ENCODE measurements at places on chromosomes 13 and 19.

DNA sequence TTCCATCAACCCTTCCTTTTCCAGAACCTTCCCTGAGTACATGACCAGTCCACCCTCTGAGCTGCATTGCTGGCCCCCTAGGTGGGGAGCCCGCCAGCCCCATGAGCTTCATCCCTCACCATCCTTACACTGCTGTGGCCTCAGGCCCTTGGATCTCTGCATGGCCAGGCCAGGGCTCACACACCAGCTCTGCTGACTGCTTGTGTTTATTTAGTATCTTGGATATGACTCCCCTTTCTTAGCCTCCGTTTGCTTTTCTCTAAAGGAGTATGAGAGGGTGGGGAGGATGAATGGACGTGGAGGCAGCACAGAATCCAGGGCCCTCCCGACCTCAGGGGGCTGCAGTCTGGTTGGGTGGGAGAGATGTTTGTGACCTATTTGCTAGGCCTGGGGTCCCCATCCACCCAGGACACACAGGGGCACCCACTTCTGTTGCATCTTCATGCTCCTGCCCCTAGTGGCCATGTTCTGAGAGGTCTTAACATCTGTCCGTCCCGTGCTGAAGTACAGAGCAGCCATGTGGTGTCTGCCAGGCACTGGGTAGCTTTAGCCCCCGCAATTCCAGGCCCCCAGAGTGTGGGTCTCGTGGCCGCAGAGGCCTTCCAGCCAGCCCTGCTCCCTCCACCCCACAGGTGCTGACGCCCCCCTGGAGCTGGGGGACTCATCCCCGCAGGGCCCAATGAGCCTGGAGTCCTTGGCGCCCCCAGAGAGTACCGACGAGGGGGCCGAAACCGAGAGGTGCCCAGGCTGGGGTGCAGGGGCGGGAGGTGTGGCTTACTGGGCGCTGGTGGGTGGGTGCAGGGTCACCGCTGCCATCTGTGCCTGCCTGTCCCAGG is 13.0 kb downstream of the ARHGEF1 start:
- DNase-seq: no peak

DNA sequence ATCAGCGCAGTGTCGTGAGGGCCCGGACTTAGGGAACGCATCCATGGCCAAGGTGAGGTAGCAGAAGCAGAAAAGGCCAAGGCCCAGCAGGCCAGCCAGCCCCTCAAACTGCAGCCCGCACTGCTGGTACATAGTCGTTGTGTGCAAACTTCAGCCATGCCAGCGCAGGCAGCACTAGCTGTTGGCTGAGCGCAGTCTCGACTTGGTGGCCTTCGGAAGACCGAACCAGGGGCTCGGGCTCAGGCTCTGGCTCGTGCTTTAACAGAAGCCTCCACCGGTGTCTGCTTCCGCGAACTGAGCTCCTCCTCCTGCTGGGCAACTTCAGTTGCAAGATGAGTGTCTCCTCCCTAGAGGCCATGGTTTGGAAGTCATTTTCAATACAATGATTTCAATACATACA is 157.5 kb downstream of the DNAJC15 start:
- DNase-seq: no peak

DNA sequence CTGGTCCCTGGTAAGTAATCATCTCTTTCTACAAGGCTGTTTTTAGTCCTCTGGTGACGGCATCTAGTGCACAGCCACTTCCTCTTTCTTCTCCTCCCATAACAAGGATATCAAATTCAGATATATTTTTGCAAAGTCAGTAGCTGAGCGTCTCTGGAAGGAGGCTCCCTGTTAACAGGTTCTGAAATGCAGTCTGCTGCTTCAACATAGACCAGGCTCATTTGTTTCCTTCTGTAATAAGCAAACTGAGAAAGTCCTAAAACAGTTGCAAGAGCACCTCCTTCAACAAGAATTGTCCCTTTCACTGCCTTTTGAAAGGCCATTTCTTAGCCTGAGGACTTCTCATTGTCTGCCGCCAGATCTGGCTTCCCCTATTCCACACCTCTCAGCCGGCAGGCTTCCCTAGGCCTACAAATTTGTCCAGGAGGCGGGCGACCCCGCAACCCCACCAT is 7.4 kb upstream of the ZSCAN5A start:
- no peak for DNase-seq

- no peak for DNase-seq
Measured at GRCh38 chr19:54030895-54031586, 32.7 kb downstream of the VSTM1 start.

- no peak for DNase-seq
Measured at GRCh38 chr19:28847468-28847867, 365.5 kb downstream of the UQCRFS1 start.

DNA sequence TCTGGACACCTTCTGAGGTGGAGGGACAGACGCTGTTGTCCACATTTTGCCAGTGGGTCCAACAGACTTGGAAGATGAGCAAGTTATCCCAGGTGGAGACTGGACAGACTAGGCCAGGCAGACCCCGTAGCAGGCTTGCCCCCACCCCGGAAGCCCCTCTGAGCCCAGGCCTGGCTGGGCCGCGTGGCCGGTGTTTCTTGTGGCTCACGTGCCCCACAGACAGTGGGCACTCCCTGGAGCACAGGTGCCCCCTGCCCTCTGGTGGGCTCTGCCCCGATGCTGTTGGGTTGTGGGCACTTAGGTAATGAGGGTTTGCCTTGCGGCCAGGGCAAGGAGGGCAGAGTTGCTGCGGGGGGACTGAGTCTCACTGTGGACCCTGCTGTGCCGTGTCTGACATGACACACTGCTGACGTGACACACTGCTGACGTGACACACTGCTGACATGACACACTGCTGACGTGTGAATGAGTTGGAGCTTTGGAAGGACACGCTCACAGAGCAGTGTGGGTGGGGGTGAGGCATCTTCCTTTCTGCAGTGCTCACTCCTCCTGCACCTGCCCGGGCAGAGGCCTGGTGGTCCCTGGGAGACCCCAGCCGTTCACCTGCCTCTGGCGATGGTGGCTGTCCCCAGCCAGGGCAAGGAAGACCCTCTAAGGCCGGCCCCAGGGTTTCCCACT is 25.1 kb downstream of the DOT1L start:
- peak; percentile 36 for DNase-seq

GRCh38 chr13:86579662-86580061 is 780.4 kb upstream of the SLITRK6 start:
- DNase-seq: no peak

DNA sequence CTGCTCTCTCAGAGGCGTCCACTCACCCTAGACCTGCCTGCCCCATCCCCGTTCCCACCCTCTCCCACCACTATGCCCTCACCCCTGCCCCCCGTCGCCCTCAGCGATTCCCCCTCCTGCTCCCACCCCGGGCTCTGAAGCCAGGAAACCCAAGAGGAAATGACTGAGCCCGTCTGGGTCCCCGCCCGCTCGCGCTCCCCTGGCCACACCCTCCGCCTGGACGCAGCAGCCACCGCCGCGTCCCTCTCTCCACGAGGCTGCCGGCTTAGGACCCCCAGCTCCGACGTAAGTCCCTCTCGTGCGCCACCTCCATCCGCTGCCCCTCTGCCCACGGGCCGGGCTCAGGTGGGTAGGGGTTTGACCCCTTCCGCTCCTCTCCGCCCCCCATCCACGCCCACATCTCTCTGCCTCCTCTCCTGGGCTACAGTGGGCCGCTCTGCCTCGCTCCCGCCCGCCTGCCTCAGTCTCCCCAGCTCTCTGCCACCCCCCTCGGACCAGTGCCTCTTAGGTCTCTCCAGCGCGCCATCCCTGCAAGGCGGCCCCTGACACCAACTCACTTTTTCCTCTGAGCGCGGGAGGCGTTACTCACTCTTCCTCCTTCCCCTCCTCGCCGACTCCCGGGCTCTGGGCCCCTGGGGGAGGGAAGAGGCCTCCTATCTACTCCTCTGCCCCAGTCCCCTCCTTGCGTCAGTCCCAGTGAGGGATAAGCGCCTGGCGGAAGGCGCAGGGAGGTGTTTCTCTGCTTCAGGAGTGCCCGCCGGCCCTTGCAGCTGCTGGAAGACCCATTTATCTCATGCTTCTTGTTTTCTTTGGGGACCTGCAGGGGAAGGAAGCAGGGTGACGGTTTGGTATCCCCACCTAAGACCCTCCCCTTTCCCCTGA is at the start of gene FXYD5:
FXYD5 (plus strand) TSS at position 211 of the 882 bp plus-strand sequence. CDS start 816 bp downstream, outside the sequence.
- DNase-seq: peak; percentile 89

DNA sequence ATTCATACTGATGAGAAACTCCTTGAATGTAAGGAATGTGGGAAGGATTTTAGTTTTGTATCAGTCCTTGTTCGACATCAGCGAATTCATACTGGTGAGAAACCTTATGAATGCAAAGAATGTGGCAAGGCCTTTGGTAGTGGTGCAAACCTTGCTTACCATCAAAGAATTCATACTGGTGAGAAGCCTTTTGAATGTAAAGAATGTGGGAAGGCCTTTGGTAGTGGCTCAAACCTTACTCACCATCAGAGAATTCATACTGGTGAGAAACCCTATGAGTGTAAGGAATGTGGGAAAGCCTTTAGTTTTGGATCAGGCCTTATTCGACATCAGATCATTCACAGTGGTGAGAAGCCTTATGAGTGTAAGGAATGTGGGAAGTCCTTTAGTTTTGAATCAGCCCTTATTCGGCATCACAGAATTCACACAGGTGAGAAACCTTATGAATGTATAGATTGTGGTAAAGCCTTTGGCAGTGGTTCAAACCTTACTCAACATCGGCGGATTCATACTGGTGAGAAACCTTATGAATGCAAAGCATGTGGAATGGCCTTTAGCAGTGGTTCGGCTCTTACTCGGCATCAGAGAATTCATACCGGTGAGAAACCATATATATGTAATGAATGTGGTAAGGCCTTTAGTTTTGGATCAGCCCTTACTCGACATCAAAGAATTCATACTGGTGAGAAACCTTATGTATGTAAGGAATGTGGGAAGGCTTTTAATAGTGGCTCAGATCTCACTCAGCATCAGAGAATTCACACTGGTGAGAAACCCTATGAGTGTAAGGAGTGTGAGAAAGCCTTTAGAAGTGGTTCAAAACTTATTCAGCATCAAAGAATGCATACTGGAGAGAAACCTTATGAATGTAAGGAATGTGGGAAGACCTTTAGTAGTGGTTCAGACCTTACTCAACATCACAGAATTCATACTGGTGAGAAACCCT is 26.6 kb downstream of the ZNF345 start:
- no peak for DNase-seq

GRCh38 chr19:14795078-14795721 is 16.8 kb upstream of the ADGRE2 start:
- DNase-seq: no peak

DNA sequence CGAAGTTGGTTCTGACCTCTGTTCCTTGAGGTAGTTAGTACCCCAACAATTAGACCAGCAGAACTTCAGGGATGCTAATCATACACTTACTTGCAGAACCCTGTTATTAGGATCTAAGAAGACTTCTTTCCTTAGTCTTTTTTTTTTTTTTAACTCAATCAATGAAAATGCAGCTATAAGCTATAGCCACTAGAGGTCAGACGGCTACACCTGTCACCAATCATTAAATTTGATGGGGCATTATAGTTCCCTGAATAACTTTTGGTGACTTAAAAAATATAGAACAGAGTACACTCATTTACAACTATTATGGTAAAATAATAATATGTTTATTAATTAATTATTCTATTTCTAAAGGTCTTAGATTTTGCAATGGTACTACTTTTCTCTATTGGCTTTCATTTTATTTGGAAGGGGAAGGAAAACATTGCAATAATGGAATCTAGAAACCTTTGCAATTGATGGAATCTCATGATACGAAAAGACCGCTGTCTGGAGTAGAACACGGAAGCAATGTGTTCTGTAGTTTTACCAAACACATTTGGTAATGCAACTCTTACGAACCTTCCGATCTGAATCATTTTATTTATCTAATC is 483.2 kb downstream of the DIAPH3 start:
- no peak for DNase-seq

DNA sequence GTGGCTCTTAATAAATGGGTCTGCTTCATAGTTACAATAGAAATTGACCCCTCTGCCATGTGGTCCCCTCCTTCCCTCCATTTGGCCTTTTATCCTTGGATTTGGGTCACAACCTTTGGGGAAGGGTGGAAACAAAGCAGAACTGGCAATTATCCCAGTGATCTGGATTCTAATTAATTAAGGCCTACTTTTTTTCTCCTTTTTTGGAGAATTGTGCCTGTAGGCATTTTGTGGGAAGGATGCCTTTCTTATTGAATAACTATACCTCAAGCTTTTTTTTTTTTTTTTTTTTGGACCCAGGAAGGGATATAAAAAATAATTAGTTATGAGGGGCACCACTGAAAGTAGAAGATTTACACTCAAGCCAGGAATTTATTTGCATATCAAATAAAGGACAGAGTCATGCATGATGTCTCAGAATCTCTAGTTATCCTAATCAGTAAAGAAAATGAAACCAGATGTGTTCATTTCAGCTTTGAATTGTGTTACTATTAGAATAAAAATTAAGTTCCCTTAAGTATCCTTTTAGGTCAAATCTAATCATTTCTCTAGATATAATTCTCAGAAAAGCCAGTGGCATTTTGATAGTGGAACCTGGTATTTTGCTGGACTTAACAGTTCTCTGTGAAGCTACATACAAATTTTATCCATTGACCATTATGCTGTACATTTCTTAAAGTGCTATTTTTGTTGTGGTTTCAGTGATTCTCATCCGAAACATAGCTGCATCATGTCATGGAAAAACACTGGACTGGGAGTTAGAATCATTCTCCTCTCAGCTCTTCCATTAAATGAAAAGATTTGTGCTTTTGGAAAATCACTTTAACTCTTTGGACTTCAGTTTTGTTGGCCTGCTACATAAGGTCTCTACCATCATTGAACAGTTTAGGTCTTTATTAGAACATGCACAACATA is 129.3 kb downstream of the KCNRG start:
- DNase-seq: no peak

DNA sequence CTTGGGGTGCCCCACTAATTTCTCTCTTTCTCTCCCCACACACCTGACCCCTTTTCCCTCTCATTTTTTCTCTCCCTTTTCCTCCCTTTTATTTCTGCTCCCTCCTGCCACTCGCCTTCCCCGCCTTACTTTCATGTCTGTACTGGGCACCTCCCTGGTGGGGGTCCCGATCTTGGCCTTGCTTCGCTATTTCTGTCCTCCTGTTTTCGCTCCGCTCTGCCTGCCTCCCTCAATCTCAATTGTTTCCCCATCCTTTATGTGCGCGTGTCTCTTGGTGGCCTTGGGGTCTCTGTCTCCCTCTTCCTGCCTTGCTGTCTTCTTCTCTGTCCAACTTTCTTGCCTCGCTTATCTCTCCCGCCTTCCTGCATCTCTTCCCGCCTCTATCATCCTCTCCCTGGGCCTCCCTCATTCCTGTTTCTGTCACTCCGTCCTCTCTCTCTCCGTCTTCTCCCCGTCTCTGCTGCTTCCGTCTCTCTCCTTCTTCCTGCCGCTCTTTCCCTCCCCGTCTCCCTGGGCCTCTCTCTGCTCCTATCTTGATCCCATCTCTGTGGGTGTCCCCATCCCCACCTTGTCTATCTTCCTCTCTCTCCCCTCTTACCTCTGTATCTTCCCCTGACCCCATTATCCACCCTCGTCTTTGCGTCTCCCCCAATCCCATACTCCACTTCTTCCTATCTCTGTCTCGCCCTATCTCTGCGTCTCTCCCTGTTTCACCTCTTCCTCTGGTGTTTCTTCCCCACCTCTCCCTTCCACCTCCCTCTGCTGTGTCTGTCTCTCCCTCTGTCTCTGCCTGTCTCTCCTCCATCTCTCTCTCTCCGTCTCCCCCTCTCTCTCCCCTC is 4.0 kb downstream of the GRIN2D start:
- DNase-seq: no peak

Data from stimulated activated CD4-positive, alpha-beta T cell treated with anti-CD3 and anti-CD28 coated beads, Interleukin-4, amount 100 ng/mL, for 24 hours (primary cell).